ENCODE measurements at places on chromosomes 13 and 19. TPM values are rescaled to one million over a fixed set of nuclear protein-coding genes. Genes with fewer than 3 reads are reported as not detected.

Gene ZNF772
- total RNA-seq = 22.6 TPM

Gene KLC3
- not detected for total RNA-seq

Gene KLK7
- total RNA-seq = not detected

Gene RPL18
- 530 TPM for total RNA-seq

- peak; percentile 97 for DNase-seq
These were observed at the start of gene ALKBH7 for GRCh38 chr19:6372594-6373095. Gene ALKBH7, plus strand, starts transcription at chr19:6372794. Its CDS starts 27 bp downstream, at chr19:6372821.

DNA sequence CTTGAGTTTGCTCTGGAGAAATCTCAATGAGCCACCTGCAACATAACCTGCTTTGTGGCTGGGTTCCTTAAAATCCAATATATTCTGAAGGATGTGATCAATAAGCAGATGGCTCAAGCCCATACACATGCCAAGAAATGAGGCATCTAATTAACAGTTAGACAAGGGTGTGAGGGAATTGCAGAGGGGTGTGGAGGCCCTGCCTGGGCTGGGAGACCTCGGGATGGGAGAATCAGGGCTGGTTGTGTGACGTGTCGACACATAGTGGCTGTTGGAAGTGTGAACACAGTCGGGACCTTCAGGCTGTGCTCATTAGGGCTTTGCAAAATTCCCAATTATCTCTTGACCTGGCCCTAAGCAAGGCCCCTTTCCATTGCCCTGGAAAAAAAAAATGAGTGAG is 362.0 kb upstream of the TMTC4 start:
- DNase-seq = no peak

DNA sequence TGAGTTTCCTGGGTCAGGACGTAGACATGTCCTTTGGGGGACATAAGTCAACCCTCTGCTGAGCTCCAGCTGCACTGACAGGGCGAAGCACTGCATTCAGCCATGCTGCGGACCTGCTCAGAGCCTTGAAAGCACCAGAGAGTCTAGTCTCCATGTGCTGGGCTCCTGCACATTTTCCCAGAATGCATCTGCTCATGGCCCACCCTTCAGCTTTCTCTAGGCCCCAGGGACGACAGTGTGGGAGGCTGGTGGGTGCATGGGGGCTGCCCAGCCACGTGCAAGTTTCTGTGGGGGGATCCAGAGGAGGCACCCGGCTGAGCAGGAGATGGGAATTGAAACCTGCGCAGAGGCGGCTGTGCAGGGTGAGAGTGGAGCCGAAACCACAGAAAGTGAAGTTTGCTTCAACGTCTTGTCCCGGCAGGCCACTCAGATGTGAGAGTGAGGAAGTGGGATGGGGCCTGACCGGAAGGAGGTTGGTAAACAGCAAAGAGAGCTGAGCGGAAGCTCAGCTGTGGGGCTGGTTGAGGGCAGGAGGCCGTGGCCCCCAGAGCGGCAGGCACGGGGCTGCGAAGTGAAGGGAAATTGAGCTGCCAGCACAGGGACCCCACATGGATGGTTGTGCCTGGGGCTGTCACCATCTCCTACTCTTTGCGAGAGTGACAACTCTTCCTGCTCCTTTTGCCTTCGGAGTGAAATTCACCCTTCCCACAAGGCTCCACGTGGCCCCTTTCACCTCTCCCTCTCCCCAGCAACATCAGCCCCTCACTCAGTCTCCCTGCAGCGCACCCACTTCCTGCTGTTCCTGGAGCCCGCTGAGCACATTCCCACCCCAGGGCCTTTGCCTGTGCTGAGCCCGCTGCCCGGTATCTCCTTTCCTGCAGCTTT is 11.8 kb downstream of the PGLS start:
- peak; percentile 57 for DNase-seq

DNA sequence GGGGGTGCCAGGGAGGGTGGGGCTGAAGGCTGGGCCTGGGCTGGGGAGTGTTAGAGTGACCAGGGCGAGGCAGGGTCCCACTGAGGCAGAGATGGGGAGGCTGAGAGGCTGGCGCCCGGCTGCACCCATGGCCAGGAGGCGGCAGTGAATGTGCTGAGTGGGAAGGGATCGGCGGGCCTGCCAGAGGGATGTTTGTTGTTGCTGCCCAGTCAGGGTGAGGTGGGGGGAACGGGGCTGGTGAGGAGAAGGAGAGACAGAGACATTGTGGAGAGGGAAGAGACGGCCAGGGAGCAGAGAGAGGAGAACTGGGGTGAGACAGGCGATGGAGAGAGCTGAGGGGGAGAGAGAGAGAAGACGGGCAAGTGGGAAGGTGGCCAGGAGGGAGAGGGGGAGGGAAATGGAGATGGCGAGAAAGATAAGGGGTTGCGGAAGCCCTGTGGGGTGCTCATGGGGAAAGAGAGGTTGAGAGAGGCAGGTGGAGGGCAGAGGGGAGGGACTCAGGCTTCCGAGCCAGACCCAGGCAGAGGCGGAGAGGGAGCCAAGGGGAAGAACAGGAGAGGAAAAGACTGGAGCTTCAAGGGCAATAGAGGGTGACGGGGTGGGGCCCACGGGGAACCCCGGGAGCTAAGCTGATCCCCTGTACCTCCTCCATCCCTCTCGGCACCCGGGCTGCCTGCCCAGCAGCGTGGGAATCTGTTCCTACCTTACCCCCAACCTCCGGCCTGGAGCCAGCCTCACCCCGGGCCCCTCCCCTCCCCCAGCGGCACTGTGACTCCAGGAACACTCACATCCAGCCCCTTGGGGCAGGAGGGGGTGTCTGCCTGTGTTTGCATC is 690 bp upstream of the B3GNT8 start:
- DNase-seq = peak; percentile 58

DNA sequence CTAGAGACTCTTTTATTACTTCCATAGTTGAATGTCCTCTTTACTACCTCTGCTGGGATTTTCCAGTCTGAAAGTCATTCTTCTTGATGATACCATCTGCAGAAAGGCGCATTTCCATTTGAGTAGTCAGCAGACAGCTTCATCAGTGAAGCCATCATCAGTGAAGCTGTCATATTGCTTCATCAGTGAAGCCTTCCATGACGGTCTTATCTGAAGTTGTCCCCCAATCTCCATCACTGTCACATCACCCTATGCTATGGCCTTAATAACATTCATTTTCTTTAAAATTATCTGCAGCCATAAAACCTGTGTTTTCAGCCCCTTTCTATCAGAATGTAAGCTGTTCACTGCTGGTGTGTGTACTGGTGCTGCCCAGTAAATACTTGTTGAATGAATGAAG is 151.6 kb downstream of the B3GLCT start:
- DNase-seq = no peak

DNA sequence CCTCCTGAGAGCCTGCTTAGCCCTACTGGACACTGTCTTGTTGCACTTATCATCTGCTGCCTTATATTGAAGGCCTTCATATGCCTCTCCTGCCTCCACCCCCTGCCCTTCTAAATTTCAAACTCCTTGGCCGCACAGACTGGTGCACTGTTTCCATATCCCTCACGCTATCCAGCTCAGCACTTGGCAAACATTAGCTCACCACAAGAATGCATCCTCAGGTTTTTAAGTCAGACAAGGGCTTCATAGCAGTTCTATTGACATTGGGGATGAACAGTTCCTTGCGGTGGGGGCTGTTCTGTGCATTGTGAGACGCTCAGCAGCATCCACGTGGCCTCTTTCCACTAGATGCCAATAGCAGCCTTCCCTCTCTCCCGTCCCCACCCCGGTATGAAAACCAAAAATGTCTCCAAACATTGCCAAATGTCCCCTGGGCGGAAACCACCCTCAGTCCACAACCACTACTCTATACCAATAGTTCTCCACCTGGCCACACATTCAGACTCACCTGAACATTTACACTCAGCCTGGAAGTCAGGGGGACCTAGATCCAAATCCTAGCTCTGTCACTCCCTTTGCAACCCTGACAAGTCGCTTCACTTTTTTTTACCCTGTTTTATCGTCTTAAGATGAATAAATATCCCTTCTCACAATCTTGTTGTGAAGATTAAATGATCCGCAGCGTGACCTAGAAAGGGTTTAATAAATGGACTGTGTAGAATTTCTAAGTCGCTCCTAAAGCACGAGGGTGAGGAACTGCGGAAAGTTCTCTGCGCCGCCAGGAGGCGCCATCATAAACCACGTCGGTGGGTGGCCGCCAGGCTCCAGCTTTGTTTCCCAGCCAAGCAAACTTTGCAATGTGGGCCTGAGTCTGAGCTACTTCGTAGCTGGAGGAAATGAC is 3.6 kb upstream of the CEACAM3 start:
- peak; percentile 27 for DNase-seq

DNA sequence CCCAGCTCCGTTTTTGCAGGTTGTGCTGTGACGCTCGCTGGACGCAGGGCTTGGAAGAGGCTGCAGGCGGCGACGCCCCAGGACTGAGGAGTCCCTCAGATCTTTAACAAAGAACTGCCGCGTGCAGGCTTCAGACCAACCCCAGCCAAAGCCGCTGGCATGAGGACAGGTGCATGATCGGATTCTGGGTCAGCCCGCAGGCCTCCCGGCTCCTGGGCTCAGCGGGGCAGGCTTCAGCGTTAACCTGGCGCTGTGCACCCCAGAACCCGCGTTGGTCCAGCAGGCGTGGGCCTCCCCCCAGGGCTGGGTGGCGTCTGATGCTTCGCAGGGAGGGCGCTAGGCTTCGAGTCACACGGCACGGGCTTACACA is 920 bp upstream of the TIMM13 start:
- peak; percentile 36 for DNase-seq

Data from left ventricle myocardium inferior (tissue), 1 donor.